Left cardiac atrium (tissue), 4 donors: ENCODE measurements at places on chromosomes 4 and X. TPM values are rescaled to one million over a fixed set of nuclear protein-coding genes. Genes with fewer than 3 reads are reported as not detected.

The TXK gene
- total RNA-seq, result 0.62 TPM

The VCX gene
- not detected for total RNA-seq

The FRG2 gene
- not detected for total RNA-seq

The KLF3 gene
- 29.5 TPM for total RNA-seq

- DNase-seq, result no peak
These were observed 26.6 kb downstream of the ZRSR2 start for GRCh38 chrX:15816886-15817285.
